ENCODE measurements at places on chromosomes 16 and 17.
A peak's percentile ranks its signal among the peaks of the same experiment; 100 is the strongest.

DNA sequence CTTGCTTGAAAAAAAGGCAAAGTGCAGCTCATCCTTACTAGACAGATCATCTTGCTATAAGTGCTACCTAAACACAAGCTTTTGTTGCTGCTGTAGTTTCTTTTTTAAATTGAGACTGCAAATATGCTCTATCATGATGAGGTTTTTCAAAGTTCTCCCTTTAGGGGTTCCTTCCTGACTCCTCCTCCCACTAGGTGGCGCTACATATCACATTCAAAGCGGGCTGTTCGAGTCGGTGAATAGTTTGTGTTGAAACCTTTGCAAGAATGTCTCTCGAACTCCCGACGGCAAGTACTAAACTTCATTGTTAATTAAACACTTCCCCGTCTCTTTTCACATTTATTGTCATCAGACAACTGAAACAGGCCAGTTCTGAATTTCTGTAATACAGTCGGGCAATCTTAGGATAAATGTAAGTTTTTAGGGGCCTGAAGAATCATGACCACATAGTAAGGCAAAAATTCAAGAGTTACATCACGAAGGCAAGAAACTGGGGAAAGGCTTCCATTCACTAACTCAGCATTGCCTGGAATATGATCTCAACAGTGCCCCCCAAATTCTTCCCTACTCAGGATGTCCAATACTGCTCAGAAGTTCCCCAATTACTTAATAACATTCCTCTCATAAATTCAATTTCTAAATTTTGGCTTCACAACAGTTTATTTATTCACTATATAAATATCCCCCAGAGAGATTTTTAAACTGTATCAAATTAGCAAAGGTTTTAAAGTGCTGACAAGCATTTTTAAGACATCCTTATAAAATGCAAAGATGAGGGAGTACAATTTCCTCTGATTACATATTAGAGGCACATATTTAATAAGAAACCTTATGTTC lies 6.7 kb downstream of the HS3ST3A1 start:
- peak; percentile 82 for DNase-seq

GRCh38 chr17:57125866-57126265 lies 40.8 kb downstream of the AKAP1 start:
- DNase-seq: no peak

DNA sequence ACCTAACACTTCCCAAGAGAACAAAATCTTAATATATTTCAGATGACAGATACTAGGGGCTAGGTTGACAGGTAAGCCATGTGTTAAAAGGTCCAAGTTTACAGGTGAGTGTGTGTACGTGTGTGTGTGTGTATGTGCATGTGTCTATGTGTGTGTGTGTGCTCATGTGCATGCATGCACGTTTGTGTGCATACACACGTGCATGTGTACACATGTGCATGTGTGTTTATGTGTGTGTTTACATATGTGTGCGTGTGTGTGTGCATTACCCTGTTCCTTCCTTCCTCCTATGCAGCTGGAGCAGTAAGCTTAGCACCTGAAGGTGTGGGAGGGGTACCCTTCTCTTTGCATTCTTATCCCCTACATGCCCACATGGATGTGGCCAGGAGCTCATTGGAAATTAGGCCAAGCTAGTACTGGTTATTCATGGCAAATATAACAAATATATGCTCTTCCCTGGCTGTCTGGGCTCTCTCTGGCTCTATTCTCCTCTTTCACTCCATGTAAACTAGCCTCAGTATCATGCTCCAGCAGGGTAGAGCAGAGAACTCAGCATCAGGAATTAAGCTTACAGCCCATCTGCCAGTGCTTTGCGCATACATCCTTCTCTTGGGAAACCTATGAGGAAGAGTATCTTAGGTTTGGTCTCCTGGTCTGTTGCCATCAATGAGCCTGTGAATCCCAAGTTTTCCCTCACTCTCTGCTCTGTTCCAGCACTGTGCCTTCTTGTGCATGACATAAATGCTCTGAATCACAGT lies 258.0 kb upstream of the MYOCD start:
- no peak for DNase-seq

DNA sequence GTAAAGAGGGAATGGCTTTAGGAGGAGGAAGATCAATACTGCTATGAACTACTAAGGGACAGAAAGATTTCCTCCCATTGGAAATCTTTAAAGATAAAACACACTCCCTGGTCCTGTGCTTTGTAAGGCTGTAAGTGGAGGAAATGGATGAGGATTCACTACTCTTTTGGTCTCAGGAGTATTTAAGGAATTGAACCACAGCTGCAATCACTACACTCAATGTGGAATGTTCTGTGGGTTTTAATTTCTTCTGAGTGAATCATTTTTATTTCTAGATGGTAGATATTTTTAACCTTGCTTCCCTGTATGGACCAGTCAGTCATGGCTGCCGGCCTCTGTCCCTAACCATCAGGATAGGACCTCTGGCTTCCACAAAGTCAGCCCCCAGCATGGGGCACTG lies 65.6 kb downstream of the SDR42E1 start:
- DNase-seq: no peak

DNA sequence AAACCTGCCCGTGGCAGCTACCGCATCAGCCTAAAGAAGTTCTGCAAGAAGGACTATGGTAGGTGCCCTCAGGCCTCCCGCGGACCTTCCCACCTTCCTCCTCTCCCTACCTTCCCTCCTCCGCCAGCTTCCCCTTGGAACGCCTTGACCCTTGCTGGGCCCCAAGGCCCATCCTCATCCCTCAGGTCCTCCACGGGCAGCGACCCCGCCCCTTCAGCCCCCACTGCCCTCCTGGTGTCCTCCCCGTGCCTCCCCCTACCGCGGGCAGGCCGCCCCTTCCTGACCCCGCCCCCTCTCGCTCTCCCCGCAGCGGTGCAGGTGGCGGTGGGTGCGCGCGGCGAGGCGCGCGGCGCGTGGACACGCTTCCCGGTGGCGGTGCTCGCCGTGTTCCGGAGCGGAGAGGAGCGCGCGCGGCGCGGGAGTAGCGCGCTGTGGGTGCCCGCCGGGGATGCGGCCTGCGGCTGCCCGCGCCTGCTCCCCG lies 1.4 kb upstream of the TBC1D24 start:
- DNase-seq: no peak

GRCh38 chr17:8324923-8325322 lies 14.7 kb upstream of the ODF4 start:
- no peak for DNase-seq

- DNase-seq: no peak
Observed at GRCh38 chr16:12252616-12253015, 276.1 kb downstream of the SNX29 start.

GRCh38 chr17:79702550-79703236 lies 28.1 kb upstream of the ENPP7 start:
- DNase-seq: no peak

DNA sequence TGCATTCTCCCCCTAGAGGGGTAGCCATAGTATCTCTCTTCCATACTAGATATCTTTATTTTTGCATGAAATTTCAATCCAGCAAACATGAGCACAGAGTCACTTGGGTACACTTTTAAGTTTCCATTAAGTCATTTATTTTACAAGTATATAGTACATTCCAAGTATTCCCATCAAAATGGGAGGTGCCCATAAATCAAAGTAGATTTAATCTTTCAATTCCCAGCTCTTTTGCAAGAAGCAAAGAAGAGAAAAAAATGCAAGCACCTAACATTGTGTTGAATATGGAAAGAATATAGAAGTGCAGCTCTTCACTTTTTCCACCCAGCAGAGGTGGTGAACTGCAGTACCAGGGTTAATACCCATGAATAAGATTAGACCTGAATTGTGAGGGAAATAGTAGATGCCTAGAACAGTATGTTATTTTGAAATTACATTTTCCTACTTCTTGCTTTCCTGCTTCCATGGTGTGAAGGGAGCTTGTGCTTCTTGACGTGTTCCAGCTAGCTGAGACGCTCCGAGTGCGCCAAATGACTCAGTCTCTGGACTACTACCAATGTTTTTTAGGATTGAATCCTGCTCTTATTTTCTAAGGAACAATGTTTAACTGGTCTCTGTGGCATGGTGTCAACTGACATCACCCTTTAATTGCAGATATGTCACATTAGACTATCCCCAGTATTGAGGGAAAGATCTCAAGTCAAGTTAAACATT lies 151.1 kb upstream of the MAF start:
- DNase-seq: no peak

- no peak for DNase-seq
Observed at GRCh38 chr16:52783616-52784015, 236.7 kb upstream of the TOX3 start.

- no peak for DNase-seq
Observed at GRCh38 chr17:3547628-3548027, 10.0 kb downstream of the TRPV3 start.

GRCh38 chr16:81163671-81164070 lies 67.5 kb upstream of the GCSH start:
- no peak for DNase-seq

Measured in endothelial cell (in vitro differentiated cells).